DMS153 (cell line): ENCODE measurements at places on chromosomes 7 and 10.

GRCh38 chr10:22222236-22223190 lies 4.7 kb upstream of the EBLN1 start:
- DNase-seq: no peak

DNA sequence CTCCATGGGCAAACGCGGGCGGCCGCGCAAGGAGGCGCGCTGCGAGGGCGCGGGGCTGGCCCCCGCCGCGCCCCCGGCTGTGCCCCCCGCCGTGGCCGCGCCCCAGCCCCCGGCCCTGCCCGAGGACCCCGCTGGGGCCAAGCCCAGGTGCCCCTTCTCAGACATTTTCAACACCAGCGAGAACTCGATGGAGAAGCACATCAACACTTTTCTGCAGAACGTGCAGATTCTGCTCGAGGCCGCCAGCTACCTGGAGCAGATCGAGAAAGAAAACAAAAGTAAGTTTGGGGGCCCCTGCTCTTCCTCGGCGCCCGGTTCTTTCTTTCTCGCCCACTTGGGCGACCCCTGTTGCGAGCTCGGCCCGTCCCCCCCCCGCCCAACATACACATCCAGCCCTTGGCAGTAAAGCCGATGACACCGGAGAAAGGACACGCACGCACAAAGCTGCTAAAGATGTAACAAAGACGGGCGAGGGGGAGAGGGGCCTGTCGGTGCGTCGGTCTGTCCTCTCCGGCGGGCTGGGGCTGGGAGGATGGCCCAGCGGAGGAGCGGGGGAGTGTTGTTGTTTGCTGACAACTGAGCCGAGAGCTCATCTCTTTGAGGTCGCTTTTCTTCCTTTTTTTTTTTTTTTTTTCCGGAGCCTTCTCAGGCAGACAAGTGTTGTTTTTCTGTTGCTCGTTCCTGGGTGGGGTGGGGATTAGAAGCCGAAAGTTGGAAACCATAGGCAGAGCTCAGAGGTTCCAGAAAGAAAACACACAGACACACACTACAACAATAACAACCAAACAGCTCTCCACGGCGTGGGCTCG lies 604 bp downstream of the MXI1 start:
- no peak for DNase-seq

GRCh38 chr7:156680281-156680680 lies 39.7 kb downstream of the RNF32 start:
- DNase-seq: no peak

GRCh38 chr10:77111611-77112550 lies 525.7 kb downstream of the KCNMA1 start:
- peak; percentile 29 for DNase-seq
